Fibroblast of skin of left quadriceps (primary cell): ENCODE measurements at places on chromosomes 11 and 22.

DNA sequence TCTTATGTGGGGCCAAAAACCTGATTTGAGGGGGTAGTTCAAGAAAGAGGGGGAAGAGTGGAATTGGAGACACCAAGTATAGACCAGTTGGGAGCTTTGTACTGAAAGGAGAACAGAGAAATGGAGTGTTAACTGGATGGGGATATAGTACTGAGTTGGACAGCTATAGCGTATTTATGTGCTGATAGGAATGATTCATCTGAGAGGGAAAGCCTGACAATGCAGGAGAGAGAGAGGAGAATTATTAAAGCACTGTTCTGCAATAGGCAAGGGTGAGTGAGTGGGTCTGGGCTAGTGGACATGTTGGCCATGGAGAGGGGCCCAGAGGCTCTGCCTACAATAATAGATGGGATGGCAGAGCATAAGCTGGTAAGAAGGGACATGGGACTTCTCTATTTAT lies 52.9 kb upstream of the PITPNB start:
- no peak for DNase-seq

DNA sequence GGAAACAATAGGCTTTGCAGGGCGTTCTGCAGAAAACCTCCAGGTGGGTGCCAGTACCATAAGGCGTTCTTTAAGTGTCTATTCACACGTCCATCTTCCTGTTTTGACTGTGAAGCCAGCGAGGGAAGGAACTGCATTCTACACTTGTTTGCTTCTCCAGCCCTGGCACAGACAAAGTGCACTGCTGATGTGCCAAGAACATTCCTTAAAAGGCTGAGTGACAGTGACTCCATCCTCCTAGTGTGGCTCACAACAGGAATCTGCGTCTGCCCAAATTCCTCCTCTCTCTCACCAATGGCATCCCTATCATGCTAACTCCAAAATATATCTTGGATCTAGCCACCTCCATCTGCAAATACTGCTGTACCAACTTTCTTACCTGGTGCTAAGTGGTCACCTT lies 407.4 kb upstream of the SYN3 start:
- DNase-seq = no peak

GRCh38 chr22:46951973-46952372 lies 189.5 kb downstream of the TBC1D22A start:
- DNase-seq = no peak

DNA sequence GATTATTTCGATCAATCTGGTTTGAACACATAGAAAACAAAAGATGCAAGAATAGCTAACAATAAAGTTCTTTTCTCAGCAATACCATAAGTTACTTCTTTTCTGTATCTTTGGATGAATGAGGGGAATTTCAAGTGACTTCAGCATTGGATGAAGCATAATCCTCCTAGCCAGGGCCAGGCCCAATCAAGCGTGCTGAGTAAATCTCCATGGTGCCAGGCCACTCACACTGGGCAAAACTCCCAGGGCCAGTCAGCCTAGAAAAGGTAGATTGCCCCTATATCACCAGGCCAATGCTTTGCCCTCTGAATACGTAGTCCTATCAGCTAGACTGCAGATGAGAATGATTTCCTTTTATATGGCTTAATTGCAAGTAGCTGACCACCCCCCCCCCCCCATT lies 6.0 kb downstream of the CNTF start:
- DNase-seq = no peak

- no peak for DNase-seq
Measured at GRCh38 chr11:133817449-133817848, 27.9 kb downstream of the SPATA19 start.

GRCh38 chr11:132858223-132858622 lies 674.1 kb downstream of the OPCML start:
- DNase-seq = no peak

GRCh38 chr11:118744046-118744445 lies 46.9 kb downstream of the DDX6 start:
- DNase-seq = peak; percentile 46

GRCh38 chr11:69205743-69206612 lies 50.2 kb downstream of the SMIM38 start:
- no peak for DNase-seq

DNA sequence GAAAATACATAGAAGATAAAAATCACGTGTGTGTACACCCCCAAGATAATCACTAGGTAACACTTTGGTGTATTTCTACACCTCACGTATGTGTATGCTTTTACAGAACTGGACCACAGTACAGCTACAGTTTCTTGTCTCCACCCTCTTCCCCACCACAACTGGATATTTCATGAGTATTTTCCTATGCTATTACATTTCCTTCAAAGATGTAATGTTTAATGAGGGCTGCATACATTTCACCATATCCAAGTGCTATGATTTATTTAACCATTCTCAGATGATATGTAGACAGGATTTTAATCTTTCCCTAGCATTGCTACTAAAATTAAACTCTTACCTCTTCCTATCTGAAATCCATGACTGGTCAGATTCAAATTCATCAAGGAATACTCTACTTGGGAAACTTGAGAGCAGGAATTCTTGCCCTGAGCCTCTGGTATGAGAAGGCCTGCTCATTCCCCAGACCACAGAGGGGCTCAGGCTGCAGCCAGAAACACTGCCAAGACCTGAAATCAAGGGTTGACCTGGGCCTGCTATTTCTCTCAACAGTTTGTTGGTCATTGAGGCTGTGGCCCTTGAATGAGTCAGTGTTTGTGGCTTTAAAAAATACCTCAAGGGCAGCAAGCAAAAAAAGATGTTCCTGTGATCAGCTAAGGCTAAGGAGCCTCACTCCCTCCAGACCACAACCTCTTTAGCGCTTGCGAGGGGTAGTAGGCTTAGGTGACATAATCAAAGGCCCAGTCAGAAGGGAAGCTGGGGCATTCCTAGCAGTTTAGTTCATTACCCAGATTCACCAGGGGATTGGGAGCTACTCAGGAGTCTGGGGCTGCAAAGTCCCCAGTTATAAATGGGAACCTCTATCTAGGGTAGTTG lies 55.5 kb downstream of the ABTB2 start:
- DNase-seq = peak; percentile 84

GRCh38 chr22:28014211-28015045 lies 95.4 kb upstream of the PITPNB start:
- DNase-seq = no peak

DNA sequence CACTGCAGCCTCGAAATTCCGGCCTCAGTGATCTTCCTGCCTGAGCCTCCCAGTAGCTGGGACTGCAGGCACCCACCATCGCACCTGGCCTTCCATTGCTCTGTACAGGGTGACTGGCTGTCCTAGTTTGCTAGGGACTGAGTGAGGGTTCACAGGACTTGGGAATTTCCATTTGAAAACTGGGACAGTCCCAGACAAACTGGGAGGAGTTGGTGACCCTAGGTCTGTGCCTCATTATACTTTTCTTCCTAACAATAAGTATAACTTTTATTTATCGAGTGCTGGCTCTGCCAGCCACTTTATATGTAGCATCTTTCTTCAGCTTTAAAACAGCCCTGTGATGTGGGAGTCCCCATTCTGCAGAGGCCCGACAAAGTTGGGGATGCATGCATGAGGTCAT lies 25.5 kb downstream of the TCP11L1 start:
- DNase-seq = no peak

DNA sequence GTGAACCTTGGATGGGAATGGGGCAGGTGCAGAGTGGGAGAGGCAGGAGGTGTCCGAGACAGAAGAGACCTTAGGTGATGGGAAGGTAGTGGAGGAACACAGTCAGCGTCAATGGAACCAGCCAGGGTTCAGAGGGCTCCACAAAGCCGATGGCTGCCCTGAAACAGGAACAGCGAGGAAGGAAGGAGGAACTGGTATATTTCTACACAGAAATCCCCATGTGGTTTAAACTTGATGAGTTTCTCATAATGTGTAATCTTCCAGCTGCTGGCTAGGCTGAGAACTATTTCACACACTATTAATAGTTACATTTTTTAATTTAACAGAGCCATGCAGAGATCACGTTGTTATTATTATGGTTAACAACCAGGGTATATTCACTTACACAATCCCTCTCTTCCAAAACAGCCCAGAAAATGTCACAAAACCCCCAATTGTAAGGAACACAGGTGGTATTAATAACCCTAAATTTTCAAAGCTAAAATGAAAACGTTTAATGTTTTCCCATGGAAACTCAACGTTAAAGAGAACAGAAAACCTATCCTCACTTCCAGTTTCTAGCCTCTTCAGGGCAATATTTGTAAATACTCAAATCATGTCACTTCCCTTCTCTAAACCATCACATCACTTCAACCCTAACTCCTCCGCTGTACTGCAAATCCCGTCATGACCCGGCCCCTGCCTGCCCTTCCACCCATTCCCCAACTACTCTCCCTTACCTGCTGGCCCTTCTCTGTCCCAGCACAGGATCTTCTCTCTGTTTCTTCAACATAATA lies 74.5 kb upstream of the ARFGAP3 start:
- DNase-seq = peak; percentile 60

GRCh38 chr11:2223153-2223794 lies 47.1 kb downstream of the ASCL2 start:
- no peak for DNase-seq

GRCh38 chr11:112321501-112322172 lies 61.0 kb upstream of the PLET1 start:
- DNase-seq = peak; percentile 72

GRCh38 chr11:8206251-8207079 lies 37.6 kb upstream of the RIC3 start:
- DNase-seq = no peak

GRCh38 chr11:69542314-69543168 lies 61.1 kb downstream of the LINC01488 start:
- DNase-seq = no peak

DNA sequence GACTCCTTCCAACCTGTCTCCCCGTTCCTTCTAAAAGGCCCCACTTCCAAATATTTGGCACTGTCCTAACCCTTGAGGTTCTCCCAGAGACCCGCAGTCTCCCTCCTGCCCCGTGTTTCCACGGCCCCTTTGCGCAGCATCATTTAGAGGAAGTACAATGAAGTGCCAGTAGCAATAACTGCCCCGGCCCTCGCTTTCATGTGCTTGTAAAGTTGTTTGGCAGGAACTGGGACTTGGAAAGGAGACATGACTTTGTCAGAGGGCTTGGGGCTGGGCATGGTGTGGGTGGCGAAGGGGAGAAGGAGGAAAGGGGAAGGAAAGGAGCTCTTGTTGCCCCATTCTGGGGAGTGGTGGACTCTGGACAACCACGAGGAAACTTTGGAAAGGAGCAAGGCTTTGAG lies 2.6 kb downstream of the CD44 start:
- no peak for DNase-seq

- no peak for DNase-seq
Measured at GRCh38 chr11:77107950-77108349, 5.3 kb downstream of the OMP start.

GRCh38 chr22:31103899-31104694 lies 3.3 kb downstream of the SELENOM start:
- no peak for DNase-seq

- no peak for DNase-seq
Measured at GRCh38 chr11:2744166-2744565, 44.4 kb upstream of the KCNQ1OT1 start.

- DNase-seq = no peak
Measured at GRCh38 chr11:12986194-12986898, 22.8 kb upstream of the RASSF10 start.

DNA sequence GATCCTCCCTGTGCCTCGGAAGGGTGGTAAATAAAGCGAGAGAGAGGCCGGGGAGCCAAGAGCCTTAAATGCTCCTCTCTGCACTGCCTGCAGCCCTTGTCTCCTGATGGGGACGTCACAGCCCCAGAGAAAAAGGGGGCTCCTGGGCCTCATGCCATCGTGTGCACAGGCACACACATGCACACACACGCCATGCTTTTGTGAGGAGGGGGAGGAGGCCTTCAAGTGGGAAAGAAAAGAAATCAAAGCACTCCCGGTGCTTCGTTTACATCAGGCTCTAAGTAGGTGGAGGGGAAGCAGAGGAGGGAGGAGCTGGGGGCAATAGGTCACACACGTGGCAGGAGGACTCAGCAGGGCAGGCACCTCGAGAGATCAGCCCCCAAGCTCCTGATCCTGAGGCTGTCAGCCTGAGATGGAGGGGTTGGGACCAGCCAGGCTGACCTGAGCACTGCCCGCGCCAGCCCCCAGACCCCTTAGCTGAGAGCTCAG lies 68.2 kb upstream of the NECTIN1 start:
- no peak for DNase-seq

- no peak for DNase-seq
Measured at GRCh38 chr11:2813141-2813908, 72.2 kb downstream of the CDKN1C start.

- no peak for DNase-seq
Measured at GRCh38 chr11:61277186-61278000, 17.7 kb downstream of the VWCE start.

DNA sequence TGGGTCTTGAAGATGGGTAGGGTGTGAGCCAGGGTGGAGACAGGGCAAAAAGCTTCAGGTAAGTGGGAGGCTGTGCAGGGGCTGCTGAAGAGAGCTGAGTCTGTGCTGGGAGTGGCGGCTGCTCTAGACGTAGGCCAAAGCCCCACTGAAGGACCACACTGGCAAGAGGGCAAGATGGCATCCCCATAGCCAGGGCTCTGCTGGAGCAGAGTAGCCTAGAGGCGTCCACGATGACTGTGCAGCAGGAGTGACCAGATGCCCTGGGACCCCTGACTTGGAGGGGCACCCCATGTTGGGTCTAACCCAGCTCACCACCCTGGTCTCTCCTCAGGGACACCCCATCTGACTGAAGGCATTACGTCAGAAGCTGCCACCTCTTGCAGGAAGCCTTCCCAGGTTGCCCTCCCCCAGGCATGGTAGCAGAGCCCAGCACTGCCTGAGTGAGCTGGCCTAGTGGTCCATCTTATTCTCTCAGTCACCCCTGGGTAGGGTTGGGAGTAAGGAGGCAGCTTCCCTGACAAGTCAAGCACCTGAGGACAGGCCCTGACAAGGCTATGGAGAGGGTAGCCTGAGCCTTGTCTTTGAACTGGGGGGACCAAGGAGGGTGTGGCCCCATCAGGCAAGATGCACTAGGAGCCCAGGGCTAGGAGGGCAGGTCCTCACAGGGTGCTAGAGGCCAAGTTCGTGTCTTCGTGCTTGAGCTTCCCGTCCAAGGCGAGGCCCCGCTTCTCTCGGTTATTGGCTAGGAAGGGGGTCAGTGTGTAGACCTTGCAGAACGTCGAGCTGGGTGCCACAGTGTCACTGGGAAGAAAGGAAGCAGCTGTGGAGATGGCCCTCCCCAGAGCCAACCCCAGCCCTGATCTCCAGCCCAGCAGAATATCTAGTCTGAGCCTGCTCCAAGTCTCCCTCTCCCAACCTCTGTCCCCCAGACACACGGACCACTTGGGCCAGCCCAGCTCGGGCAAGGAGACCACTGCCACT lies 33.1 kb downstream of the TPBGL start:
- no peak for DNase-seq

DNA sequence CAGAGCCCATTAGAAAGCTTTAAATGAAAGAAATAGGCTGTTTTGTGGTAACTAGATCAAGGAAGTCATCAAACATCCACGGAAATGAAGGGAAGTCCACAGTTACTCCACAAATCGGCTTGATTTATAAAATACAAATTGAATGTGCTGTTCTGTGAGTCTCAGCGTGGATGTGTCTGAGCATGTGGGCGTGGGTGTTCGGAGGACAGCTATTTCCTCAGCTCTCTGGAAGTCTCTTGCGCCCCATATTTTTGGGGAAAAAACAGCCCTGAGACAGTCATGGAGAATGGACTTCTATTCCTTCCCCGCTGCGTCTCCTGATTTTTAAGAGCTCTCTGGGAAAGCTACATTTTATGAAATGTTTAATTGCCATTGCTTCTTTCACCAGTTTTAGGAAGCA lies 144.4 kb downstream of the EFCAB6 start:
- no peak for DNase-seq

GRCh38 chr11:60316317-60316716 lies 10.7 kb upstream of the MS4A6E start:
- DNase-seq = no peak
